Progenitor cell of endocrine pancreas (in vitro differentiated cells): ENCODE measurements at places on chromosomes 13 and 19.

DNA sequence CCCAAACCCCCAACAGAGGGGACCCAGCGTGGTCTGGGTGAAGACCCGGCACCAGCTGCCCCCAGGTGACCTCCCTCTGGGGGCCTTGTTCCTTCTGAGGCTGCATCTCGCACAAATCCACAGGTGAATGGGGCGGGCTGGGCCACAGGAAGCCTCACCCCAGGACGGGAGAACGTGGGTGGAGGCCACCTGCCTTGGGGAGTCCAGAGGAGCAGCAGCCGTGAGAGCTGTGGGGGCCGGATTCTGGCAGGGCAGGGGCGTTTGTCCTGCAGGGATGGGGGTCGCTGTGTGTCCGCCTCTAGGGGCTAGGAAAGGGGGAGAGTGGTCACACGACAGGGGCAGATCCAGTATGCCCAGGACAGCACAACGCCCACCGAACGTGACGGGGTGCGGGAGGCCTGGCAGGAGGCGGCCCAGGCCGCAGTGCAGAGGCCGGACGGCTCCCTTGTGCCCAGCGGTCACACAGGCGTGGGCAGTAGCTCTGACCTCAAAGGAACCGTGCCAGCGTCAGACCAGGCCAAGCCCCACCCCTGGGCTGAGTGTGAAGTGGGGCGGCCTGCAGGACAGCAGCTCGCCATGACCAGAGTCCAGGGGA is 6.7 kb downstream of the POLR2E start:
- DNase-seq: no peak

GRCh38 chr19:39937787-39938186 is 3.4 kb upstream of the FCGBP start:
- no peak for DNase-seq

DNA sequence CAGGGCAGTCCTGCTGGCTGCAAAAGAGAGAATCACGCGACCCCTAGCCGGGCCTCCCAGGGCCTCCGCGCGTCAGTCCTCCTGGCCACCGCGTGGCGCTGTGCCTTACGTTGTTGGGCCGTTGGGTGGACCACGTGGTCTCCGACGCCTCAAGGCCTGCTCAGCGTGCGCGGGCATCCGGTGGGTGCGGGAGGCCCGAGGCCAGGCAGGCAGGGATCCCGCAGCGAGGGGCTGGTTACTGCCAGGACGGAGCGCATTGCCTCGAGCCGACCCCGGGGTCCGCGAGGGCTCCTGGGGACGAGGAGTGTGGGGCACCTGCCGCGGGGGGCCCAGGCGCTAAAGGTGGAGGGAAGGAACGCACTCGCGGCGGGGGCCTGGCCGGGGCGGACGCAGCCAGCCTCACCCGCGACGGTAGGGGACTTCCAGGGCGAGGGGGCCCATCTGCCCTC is at the start of gene TDRD12:
TDRD12 (plus strand) TSS at position 157 of the 449 bp plus-strand sequence. CDS start 306 bp downstream, outside the sequence.
- DNase-seq: no peak

- no peak for DNase-seq
Measured at GRCh38 chr19:5697890-5698634, 8.0 kb downstream of the RPL36 start.

GRCh38 chr19:4098493-4098892 is 25.4 kb downstream of the MAP2K2 start:
- DNase-seq: no peak

DNA sequence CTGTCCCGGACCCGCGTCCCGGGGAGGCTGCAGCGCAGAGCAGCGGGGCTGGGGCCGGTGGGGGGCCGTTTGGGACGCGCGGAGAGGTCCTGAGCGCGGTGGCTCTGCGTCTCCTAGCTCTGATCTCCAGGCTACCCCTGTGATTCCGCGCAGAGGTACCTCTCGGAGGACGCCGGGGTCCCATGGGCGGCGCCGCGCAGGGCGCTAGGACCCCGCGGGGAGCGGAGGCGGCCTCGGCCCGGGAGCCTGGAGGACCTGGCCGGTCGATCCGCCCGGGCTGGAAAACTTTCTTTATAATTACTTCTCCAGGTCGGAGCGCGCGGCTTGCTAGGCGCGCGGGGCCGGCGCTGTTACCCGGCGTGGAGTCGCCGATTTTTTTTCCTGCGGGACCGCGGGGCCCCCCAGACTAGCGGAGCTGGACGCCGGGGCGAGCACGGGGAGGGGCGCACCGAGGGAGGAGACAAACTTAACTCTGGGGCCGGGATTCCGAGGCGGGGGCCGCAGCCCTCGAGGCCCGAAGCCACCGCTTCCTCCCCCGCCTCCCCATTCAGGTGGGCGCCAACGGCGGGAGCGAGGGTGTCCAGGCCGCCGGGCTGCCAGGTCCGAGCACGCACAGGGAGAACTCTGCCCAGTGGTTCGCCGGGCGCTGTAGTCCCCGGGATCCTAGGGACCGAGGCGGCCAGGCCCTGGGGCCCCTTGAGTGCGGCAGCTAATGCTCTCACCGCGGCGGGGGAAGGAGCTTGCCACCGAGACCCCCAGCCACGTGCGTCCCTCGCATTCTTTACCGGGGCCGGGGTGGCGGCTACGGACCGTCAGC is 848 bp upstream of the CEBPA start:
- DNase-seq: peak; percentile 69

GRCh38 chr19:33377586-33378475 is 4.3 kb downstream of the CEBPG start:
- DNase-seq: no peak

DNA sequence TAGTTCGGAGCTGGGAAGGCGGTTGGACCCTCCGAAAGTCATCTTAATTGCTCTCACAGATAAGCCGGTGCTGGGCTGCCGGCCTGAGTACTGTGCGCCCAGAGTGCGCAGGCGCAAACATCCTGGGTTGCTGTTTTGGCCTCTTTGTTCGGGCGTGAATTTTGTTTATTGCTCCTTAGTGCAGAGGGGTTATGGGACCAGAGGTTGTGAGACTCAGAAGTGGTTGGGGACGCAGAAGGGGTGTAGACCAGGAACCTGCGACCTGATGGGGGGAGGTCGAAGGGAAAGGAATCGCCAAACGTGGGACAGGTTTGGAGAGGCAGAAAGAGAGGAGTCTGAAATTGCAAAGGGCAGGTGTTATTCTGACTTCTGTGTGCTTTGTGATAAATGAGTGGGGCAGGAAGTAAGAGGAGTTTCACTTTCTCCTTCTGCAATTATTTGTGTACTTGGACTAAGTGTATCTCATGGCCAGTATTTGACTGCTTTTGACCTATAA is 607 bp upstream of the ZNF566 start:
- no peak for DNase-seq
